ENCODE measurements at places on chromosomes 11 and 22. TPM values are rescaled to one million over a fixed set of nuclear protein-coding genes. Genes with fewer than 3 reads are reported as not detected.

Gene NUMA1
- 129 TPM for total RNA-seq

Gene SNAP29
- total RNA-seq, result 22.9 TPM

DNA sequence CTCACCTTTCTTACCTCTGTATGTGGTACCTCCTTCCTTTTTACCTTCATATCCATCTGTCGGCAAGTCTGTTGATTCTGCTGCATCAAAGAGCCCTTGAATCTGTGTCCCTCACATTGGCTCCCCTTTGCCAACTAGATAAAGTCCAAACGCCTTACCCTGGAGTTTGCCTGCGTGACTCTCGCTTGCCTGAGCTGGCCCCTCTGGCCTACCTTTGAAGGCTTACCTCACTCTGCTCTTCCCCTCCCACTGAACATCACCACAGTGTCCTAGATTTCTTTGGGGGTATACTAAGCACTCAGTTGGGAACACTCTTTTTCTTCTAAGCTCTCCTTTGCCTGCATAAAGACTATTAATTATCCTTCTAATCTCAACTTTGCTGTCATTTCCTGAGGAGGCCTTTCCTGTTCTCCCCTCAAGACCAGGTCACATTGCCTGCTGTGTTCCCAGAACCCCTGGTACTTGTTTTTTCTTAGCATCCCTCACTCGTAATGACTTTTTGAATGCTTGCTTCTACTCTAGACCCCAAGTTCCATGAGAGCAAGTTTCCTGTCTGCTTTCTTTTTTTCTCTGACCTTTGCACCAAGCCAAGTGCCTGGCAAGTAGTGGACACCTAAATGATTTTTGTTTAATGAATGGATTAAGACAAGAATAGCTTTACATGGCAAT lies 67.8 kb upstream of the ADORA2A start:
- no peak for DNase-seq

GRCh38 chr22:28025333-28025732 lies 106.3 kb upstream of the PITPNB start:
- no peak for DNase-seq

DNA sequence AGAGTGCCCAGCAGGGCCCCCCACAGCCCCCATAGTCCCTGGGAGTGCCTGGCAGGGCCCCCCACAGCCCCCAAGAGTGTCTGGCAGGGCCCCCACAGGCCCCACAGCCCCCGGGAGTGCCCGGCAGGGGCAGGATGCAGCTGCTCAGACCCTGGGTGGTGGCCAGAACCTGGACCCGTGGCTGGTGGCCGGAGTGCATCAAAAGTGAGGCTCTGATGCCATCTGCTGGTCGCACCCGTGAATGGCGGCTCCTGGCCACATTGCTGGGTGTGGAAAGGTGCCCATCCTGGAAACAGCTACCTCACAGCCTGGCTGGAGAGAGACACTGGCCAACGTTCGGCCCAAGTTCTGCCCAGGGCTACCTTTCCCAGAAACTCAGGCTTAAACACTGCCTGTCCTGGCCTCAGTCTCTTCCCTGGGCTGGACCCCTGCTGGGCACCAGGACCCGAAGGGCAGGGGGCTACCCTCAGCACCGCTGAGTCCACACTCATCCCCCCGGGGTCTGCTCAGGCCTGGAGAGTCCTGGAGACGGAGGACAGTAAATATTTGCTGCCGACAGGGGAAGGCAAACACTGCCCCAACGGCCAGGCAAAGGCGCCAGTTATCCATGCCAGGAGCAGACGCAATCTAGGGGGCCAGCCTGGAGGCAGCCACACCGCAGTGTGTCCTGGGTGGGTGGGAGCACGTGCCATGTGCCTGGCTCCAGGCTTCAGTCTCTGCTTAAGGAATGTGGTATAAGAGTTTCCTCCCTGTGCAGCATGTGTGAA lies 4.4 kb downstream of the INS start:
- DNase-seq, result peak; percentile 91

Gene CWC15
- total RNA-seq, result 56.0 TPM

Gene ACCS
- total RNA-seq, result 18.5 TPM

DNA sequence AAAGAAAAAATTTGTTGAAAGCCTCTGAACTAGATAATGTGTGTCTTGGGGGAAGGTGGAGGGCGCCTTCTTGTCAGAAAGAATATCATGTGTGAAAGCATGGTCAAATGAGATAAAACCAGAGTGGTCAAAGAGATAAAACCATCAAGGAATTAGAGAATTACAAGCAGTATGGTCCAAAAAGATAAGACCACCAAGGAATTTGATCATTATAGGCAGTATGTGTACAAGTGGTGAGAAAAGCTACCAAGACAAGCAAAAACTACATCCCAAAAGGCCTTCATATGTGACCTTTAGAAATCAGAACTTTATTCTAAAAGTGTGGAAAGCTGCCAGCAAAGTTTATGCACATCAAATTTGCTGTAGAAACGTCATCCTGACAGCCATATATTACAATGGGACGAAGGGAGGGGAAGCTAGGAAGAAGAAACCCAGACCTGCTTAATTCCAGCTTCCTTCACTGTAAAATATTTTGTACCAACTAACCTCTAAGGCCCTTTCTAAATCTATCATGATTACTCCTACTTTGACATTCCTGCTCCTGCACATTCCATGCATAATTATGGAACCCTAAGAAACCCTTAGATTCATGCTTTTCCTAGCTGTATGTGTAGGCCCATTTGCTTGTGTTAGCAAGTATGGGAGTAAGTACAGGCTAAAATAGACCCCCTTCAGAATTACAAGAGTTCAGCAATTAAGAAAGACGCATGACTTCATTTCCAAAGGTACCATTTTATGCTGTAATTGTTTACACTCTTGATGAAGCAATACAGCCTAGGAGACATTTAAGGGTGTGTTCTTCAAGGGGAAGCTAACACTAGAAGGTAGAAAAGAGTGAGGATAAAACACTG lies 51.6 kb downstream of the LGR4 start:
- no peak for DNase-seq

- no peak for DNase-seq
Observed at GRCh38 chr11:26950260-26950719, 43.6 kb upstream of the FIBIN start.

- peak; percentile 73 for DNase-seq
Observed at GRCh38 chr11:134531327-134532130, 119.5 kb upstream of the B3GAT1 start.

GRCh38 chr11:74175920-74176319 lies 4.8 kb downstream of the PPME1 start:
- DNase-seq, result no peak

Gene FAM180B
- 7.2 TPM for total RNA-seq

GRCh38 chr11:83222499-83222898 lies 29.0 kb downstream of the ANKRD42 start:
- DNase-seq, result no peak

Gene ASCC2
- total RNA-seq, result 37.2 TPM

DNA sequence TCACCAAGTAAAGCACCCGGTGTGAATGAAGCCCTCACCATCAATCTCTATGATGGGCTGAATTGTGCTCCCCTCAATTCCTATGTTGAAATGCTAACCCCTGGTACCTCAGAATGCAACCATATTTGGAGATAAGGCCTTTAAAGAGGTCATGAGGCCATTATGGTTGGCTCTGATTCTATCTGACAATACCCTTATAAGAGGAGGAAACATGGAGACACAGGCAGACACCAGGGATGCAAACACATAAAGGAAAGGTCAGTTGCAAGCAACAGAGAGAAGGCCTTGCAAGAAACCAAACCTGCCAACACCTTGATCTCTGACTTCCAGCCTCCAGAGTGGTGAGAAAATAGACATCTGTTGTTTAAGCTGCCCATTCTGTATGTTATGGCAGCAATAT lies 13.3 kb upstream of the ZNF280A start:
- no peak for DNase-seq

Gene SMIM35
- total RNA-seq, result not detected

Gene ANO5
- 2.3 TPM for total RNA-seq

GRCh38 chr11:122746050-122746478 lies 90.5 kb downstream of the UBASH3B start:
- DNase-seq, result no peak

DNA sequence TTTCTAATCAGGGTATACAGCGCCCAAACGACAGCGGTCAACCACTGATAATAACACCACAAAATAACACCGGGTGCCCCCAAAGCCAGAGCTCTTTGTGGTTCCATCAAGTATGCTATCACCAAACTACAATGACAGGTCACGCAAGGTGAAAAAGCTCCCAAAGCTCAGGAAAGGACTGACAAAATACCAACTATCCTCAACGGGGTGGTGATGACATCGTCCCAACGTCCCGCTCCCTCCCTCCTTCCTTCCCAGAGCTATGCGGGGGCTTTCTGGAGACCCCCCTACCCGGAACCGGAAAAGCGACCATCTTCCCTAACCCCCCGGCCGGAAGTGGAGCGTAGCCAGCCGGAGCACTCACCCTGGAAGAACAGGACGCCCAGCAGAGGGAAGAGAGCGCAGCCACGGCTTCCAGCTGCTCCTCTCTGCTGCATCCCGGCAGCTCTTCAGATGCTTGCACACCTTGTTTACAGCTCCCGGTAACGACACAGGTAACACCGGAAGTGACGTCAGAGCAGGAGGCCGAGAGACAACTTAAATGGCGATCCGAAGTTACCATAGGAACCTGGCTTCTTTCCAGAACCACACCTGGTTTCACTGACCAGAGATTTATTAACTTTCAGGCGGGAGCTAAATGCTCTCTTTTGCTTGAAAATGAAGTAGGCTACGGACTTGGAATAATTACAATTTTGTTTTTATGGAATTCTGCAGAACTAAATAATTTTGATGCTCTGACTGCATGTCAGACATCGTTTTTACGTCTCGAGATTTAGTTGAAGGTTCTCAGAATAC lies at the start of gene MPZL3:
MPZL3 (minus strand) TSS at position 508 of the 795 bp plus-strand sequence; CDS start at position 437, 71 bp downstream.
- peak; percentile 84 for DNase-seq
